ENCODE measurements at places on chromosomes 4 and X.

GRCh38 chrX:124665621-124666400 is 319.4 kb downstream of the SH2D1A start:
- no peak for DNase-seq

- no peak for DNase-seq
Observed at GRCh38 chr4:8009097-8009496, 69.4 kb upstream of the AFAP1 start.

GRCh38 chrX:152600853-152601633 is 36.7 kb upstream of the GABRQ start:
- DNase-seq = no peak

GRCh38 chr4:6199422-6199921 is 877 bp downstream of the JAKMIP1 start:
- peak; percentile 31 for DNase-seq

DNA sequence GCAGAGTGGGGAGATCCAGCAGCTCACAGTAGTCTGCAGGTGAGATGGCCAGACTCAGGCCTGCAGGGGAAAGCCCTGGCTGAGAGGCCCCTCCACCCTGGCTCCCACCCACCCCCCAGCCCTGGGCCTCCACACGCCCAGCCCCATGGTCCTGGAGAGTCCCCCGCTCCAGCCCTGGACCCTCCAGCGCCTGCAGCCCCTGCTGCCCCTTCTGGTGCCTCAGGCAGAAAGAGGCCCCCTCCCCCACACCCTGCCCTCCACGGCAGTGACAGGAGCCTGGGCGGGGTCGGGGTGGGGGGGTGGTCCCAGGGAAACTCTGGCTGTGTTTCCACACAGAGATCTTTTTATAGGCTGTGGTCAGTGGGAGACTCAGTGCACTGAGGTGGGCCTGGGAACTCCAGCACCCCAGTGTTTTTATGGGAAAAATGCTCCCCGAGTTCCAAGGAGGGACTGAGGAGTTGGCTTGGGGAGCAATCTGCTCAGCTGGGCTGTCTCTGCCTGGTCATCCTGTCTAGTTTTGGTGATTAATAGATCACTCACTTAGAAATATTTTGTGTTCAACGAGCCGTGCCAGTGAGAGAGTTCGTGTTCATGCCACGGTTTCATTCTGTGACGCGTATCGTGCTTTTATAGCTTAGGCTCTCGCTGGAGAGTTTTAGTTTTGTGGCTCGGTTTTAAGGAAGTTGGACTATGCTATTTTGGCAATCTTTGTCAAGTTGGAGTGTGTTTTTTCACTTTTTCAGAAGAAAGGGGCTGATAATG is 53.1 kb upstream of the HGFAC start:
- no peak for DNase-seq

DNA sequence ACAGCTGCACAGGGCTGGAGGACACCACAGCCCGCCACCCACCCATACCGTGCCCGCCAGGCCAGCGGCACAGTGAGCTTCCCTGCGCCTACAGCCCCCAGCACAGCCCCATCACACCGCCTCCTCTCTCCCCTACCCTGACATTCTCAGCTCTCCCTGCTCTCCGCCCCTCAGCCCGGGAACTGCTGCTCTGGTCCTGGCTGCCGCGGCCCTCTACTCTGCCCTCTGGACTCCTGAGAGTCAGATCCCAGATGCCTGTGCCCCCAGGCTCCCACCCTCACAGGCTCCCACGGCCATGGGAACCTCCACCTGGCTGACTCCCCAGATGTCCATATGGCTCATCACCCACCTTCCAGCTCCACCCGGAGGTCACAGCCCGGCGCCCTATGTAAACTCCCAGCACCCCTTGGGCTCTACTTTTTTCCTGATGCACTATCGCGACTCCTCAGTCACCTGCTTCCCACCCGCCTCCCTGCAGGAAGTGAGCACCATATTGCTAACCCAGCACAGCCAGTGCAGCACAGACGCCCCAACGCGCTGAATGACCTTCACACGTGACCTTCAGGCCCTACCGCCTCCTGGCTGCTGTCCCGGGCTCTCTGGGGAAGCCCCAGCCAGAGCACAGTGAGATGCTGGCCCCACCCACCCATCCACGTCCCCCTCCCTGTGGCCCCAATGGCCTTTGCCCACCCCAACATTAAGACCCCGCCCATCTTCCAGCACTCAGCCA is 23.0 kb downstream of the FAM53A start:
- DNase-seq = no peak

GRCh38 chr4:125115941-125116340 is 198.8 kb upstream of the FAT4 start:
- no peak for DNase-seq

- no peak for DNase-seq
Observed at GRCh38 chrX:133670383-133670782, 255.1 kb upstream of the GPC4 start.

DNA sequence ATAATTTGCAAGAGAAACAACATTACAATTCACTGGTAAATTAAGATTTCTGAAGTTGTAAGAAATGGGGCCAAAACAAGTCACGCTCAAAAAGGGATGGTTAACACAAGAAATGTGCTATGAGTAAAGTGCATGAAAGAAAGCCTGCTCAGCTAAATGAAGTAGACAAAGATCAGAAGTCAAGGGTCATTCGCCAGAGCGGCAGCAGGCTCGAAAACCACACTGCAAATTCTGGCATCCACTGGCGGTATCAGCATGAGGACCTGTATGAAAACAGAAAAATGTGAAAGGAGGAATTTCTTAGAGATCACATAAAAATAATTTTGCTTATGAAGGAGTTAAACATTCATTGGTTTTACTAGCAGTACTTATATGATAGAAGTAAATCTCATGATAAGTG is 49.6 kb downstream of the FBXL5 start:
- no peak for DNase-seq

DNA sequence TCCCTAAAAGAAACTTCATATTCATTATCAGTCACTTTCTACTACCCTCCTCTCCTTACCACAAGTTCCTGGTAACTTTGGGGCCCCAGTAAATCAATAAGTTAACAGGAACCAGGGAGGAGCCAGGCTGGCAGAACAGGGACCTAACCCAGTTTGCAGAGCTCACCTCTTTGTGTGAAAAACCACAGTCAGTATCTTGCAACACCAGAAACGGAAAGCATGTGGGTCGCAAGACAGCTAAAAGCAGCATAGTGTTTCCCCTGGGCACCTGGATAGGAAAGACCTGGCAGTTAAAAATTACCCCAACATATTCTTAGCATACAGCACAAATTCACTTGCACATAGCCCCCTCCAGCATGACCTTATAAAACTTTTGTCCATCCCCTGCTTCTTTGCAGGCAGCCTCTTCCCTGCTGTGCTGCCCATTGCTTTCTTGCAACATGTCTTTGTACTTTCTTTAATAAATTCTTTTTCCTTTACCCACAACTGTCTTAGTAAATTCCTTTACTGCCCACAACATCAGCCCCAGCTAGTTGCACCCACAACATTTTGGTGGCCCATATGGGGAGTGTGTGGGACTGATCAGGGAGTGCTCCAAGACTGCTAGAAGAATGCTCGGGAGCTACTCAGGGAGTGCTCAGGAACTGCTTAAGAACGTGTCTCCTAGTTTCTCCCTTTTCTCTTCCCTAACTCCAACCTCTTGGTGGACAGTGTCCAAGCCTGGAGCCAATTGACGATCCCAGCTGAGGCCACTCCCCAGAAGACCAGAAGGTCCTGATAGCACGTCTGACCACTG is 83.4 kb downstream of the MSN start:
- peak; percentile 22 for DNase-seq

DNA sequence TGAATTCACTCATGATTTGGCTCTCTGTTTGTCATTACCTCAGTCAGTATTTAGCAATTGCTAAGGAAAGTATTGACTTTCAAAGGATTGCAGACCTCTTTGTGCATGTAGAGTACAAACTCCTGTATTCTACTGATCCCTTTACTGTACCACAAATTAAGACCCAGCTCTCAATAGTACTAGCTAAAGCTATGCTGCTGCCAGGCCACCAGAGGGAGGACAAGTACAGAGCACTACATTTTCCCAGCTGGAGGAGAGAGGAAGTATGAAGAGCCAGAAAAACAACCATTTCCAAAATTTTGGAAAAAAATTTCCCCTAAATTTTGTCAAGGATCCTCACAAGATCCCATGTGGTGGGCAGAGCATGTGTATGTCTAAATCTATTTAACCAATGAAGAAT is 175.0 kb upstream of the MTMR8 start:
- DNase-seq = no peak

GRCh38 chrX:6738518-6739470 is 203.9 kb upstream of the VCX3A start:
- DNase-seq = no peak

- DNase-seq = no peak
Observed at GRCh38 chrX:119150163-119151050, 22.8 kb upstream of the KIAA1210 start.

DNA sequence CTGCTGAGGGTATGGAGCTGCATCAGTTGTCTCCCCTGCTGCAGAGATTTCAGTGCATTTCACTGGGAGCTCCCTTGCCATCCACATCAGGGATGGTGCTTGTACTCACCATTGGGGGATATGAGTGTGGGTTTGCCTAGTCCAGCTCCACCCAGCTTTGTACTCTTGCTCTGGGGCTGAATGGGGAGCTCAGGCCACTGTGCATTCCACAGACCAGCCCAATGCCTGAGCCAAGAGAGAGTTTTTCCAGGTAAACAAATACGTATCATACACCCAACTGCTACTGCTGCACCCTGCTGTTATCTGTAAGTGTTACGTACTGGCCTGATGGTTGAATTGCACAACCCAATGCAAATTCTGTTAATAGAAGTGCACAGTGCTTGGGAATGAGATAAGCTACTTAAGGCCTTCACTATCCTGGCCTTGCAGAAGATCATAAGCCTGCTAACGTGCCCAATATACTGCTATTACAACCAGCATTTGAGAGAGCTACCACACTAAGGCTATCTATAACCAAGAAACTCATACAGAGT is 205.0 kb upstream of the DMD start:
- DNase-seq = no peak

DNA sequence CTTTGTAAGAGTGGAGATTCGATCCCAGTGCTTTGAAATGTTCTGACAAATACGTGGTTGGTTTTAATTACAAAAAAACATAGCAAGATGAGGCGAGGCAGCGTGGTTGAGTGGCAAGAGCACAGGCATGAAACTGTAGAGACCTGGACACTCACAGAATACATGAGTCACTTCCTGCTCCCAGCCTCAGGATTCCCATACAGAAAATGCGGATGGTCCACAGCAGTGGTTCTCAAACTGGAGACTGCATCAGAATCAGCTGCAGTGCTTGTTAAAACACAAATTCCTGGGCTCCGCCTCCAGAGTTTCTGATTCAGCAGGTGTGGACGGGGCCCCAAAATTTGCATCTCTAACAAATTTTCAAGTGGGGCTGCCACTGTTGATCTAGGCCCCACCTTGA is 10.1 kb downstream of the OTOP1 start:
- DNase-seq = no peak

DNA sequence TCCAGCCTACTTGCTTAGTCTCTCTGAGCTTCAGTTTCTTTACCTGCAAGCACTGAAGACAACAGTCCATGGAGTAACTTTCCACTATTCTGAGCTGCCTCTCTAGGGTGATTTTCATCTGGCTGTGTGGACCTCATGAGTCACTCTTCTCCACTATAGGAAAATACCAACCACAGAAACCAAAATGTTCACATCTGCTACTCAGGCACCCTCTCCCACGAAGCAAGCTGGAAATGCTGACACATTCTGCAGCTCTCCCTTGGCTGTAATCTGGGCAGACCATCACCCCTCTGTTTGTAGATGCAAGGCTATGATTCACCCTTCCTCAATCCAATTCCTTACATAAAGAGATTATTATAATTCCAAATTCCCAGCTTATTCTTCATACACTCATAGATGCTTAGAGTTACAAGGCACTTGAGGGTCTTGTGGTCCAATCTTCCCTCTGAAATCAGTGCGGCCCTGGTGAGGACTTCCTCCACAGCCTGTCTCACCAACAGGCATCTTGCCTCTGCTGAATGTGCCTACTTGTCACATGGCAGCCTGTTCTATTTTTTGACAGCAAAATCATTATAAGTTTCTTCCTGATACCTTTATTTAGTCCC is 97.0 kb upstream of the LNX1 start:
- DNase-seq = peak; percentile 55

GRCh38 chrX:16418650-16419049 is 231.3 kb upstream of the S100G start:
- no peak for DNase-seq

DNA sequence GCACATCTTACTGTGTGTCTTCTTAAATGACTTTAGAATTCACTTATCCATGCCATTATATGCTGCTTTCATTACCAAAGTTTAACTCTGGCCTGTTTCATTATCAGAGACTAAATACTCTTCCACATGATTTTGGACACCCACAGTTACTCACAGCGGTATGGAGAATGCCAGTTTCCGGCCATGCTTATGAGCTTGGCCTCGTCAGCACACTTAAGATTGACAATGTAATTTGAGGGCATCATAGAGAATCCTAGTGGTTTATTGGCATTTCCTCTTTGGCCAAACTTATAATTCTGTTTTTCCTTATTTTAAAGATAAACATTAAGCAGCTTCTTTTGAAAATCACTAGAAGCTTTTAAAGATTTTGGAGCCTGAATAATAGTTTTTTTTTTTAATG is 104.5 kb downstream of the IRF2 start:
- no peak for DNase-seq

DNA sequence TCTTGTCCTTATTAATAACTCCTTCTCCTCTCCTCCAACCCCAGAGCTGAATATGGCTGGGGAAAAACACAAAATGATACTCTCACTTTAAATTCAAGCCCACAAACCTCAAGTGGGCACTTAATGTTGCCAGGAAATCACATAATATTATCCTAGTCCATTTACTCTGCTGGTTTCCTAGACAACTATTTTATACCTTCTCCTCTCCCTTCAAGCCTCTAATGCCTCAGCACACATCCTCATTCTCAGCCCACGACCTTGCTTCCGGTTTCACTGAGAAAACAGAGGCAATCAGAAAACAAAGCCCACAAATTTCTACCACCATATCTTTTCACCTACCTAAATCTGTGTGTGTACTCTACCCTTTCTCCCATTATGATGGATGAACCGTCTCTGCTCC is 12.1 kb upstream of the CLCN5 start:
- DNase-seq = no peak

GRCh38 chrX:8586953-8587352 is 122.3 kb downstream of the VCX3B start:
- no peak for DNase-seq
